GM23248 (cell line): ENCODE measurements at places on chromosomes 5 and 9. TPM values are rescaled to one million over a fixed set of nuclear protein-coding genes. Genes with fewer than 3 reads are reported as not detected.

The PTGES2 gene
- 63.3 and 70.3 TPM in 2 replicates for polyA plus RNA-seq

The ALDH1A1 gene
- polyA plus RNA-seq = not detected in 2 replicates

The CDX1 gene
- 0.19 TPM in 1 of 2 replicates, not detected in the other for polyA plus RNA-seq

The CKMT2 gene
- polyA plus RNA-seq = not detected in 2 replicates

The ADAMTS13 gene
- polyA plus RNA-seq = 0.86 and 1.4 TPM in 2 replicates

The DOCK2 gene
- polyA plus RNA-seq = 5.4 and 6.5 TPM in 2 replicates

GRCh38 chr9:23638837-23639426 lies 187.1 kb downstream of the ELAVL2 start:
- DNase-seq = no peak

- DNase-seq = no peak
Observed at GRCh38 chr5:181119105-181119504, 11.9 kb downstream of the OR2V1 start.

DNA sequence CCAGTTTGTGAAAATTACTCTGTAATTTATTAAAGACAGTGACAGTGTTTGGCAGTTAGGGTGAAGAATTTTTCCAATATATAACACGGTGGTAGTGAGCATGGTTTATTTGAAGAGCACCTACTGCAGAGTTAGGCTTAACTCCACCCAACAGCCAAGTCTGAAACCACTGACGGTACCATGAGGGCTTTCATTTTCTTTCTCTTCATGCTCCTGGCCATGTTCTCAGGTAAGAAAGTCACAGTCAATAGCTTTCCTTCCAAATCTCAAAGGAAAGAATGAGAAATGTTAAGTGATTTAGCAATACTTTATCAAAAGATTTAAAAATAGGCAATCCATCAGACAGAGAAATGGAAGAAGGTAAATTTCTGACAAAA lies at the start of gene MARCOL:
MARCOL (plus strand) TSS at position 108 of the 377 bp plus-strand sequence; CDS start at position 181, 73 bp downstream.
- no peak for DNase-seq

DNA sequence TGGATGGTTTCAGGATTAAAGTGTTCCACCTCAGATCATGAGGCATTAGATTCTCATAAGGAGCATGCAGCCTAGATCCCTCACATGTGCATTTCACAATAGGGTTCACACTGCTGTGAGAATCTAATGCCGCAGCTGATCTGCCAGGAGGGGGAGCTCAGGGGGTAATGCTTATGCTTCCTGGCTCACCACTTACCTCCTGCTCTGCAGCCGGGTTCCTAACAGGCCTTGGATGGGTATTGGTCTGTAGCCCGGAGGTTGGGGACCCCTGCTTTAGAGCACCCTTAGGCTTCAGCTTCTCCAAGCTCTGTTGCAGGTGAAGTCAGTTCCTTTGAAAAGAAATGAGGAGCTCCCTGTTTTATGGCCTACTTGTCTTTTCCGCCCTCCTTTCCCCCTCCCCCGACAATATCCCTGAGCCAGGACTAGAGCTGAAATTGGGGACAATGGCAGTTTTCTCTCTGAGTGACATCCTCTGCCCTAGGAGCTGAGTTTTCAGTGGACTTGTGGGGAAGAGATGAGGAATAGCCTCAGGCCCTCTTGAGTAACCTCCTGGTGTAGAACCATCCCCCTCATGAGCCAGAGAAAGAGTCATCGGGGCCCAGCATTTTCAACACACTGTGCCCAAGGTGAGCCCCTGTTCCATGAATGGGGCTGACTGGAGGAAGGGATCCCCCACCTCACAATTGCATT lies 16.2 kb upstream of the MAT2B start:
- DNase-seq = peak; percentile 30

GRCh38 chr5:66143473-66144073 lies 527 bp upstream of the SREK1 start:
- DNase-seq = no peak

DNA sequence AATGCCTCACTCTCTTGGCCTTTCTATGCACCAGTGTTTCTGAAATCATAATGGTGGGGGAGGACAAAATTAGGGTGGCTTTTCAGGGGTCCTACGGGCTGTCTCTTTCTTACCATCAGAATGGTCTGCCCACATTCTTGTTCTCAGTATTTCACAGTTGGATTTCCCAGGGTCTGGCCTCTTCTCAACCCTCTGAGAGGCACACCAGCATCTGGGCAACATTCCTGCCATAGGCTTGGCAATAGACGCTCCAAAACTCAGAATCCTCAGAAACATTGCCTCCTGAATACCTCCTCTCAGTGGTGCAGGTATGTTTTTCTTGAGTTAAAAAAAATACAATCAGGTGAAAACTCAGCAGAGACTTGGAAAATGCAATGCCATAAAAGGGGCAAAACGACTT lies 358.3 kb downstream of the NTRK2 start:
- no peak for DNase-seq

GRCh38 chr5:56460681-56461191 lies 227.6 kb upstream of the ANKRD55 start:
- no peak for DNase-seq

DNA sequence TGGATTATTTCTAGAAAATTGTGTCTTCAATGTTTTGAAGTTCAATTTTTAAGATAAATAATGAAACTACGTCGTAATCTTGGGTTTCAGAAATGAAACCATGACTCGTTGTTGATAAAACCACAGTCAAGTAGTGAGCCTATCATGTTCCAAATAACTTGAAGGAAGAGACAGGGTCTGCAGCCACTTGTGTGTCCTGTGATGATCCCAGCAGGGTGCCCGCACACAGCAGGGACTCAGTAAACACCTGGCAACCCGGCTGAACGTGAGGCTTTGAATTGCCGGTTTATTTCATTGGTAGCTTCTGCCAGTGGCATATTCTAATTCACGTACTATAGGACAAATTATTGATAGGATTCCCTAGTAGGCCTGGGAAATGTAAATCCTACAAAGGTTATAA lies 679.6 kb downstream of the IRX1 start:
- DNase-seq = no peak

DNA sequence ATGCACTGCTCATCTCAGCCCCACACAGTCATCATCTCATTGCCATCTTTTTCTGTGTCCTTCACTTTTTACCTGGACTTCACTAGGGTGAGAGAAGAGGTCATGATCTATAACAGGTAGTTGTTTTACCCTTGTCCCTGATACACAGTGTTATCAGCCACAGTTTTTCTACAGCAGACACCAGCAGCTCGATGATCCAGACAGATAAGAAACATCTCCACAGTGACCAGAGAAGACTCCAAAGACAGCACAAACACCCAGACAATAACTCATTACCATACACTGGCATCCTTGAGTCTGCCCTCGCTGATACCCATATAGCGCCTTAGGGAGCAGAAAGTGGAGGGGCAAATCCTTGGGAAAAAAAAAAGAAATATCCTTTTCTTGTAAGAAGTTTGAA lies 194.1 kb downstream of the DTWD2 start:
- DNase-seq = no peak

DNA sequence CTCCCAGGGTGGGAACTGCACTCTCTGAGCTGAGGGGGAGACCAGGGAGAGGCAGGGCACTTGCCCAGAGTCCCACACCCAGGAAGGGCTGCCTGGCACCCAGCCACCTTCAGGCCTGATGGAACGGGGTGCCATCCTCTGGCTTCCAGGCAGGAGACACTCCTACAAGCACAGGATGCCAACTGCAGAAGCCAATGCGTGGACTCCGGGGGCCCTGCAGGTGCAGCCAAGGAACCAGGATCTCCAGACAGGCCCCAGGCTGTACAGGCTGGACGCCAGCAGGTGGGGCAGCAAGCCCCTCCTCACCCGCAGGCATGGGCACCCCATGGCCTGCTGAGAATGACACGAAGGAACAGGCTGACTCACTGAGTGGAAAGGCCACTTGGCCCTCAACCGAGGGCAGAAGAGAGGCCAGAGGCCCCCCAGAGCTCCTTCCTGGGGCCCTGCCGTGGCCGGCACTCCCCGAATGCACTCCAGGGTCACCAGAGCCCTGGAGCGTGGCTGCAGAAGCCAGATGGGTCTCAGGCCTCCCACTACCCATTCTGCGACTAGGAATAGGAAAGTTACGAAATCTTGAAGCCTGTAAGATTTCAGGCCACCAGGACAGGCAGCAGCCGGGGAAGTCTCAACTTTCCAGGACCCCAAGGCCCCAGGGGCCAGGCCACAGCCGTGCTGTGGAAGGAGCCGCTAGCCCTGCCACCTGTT lies 15.7 kb downstream of the NACC2 start:
- DNase-seq = no peak

GRCh38 chr9:129377931-129378661 lies 200.0 kb upstream of the IER5L start:
- DNase-seq = no peak

DNA sequence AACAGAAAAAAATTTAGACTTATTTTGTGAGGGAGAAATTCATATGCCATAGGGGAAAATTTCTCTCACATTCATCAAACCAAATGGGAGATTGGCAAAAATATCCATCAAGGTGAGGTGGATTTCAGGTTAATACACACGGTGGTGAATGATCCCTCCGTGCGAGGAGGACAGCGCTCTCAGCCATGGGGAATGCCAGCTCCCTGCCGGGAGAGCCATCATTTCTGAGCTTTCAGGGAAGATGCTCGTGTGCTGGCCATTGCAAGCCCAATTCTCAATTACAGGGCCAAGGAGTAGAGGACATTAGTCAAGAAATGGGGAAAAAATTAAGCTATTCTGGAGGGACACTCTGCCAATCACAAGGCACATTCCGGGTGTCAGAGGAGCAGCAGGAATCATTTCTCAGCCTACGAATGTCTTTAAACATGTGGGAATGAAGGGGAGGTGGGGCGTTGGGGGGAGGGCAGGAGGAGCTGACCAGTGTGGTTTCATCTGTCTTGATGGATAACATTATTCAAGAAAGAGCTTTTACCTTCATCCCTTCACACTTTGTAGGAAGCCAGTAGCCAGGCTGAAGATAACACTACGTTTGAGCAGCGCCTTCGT lies 165.5 kb downstream of the DAB2IP start:
- no peak for DNase-seq

DNA sequence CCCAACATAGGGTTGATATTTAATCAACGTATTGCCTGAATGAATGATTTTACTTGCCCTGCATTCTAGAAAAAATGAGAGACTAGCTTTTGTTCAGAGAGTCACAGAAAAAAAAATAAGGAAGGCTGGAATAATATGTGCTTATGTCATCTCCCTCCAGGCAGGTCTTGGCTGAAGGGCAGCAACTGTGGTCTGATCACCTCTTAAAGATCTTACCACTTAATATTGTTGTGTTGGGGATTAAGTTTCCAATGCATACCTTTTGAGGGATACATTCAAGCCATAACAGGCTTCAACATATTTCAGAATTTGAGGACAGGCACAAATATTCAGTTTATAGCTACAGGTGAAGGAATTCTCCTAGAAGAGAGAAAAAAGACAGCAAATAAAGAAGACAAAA lies 157.3 kb upstream of the S1PR3 start:
- no peak for DNase-seq

DNA sequence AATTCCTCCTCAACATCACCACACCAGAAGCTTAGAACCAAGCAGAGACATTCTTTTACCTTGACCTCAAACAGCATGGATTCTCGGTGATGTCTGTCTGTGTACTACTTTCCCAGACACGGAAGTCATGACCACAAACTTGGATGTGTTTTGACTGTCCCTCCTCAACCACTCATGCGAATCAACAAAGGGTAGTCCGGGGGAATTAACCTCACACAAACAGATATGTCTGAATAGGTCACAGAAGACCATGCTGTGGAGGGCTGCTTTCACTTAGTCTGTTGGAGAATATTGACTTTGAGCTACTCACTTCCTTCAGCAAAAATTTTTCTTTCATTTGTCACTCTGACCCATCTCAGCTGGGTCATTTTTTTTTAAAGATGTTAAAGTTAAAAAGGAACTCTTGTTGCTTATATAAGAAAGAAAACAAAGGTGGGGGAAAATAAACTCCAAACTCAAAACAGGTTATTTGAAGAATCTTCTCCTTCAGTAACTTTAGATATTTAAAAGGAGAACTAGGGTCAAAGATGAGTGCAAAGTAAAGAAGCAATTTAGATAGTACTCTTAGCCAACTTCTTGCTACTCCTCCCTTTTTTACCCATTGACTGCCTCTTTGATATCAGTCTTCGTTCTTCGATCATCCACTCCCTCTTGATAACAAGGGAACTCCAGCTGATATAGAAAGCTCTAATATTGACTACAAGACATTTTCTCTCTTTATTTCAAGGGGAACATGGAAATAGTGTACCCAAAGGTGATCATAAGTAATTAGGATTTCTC lies 343.4 kb upstream of the CDH6 start:
- peak; percentile 31 for DNase-seq

GRCh38 chr9:116693233-116693731 lies 6.2 kb downstream of the TRIM32 start:
- DNase-seq = peak; percentile 72

GRCh38 chr5:40550481-40550880 lies 129.2 kb upstream of the PTGER4 start:
- DNase-seq = no peak

GRCh38 chr5:19519448-19519847 lies 468.6 kb downstream of the CDH18 start:
- no peak for DNase-seq

GRCh38 chr9:124004593-124004992 lies 7.0 kb upstream of the LHX2 start:
- no peak for DNase-seq

DNA sequence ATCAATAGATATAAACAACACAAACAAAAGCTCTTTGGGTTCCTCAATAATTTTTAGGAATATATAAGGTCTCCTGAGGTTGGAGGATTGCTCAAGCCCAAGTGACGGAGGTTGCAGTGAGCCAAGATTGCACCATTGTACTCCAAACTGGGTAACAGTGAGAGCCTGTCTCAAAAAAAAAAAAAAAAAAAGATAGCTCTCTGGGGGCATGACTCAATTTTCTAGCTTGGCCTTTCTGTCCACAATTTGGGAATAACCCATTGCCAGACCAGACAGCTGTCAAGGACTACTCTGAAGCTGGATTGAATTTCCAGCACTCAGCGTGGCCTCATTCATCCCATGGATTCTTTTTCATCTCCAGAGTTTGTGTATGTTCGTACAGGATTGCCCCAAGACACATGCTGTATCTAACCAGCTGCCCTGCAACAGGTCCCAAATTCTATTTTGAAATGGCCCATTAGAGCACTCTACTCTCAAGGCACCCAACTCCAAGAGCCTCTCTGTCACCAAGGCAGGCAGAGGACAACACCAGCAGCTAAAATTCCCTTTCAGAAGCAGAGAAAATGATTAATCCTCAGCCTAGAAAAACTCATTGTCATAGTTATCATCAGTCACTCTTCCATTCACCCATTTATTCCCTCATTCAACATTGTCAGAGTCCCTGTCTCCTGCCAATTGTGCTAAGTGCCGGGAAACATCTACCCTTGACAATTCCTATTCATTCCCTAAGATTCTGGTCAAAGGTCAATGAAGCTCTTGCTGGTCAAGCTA lies 8.7 kb downstream of the FAM193B start:
- peak; percentile 92 for DNase-seq

DNA sequence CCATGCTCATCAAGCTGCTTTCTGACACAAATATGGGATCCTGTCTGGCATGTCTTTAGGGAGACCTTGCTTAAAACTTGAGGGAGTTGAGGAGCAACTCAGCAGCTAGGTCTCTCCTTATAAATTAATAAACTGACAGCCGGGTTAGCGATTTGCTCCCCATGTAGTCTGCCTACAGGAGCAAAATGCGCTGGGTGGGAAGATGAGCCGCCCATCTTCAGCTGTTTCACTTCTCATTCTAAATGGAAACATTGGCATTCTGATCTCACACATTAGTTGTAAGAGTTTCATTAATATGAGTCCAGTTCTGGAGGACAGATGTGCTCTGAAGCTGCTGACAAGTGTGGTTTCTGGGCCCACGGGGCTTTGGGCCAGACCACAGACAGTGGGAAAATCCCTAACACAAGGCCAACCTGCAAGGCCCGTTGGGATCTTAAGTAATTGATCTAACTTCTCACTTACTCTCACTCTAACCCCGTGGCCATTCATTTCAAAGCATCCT lies 197.0 kb downstream of the MCTP1 start:
- no peak for DNase-seq

- DNase-seq = peak; percentile 80
Observed at GRCh38 chr5:68027519-68027918, 188.0 kb upstream of the PIK3R1 start.
